ENCODE measurements at places on chromosomes 1 and 21.

GRCh38 chr21:32687643-32688345, 40.0 kb downstream of the SYNJ1 start:
- no peak for DNase-seq

DNA sequence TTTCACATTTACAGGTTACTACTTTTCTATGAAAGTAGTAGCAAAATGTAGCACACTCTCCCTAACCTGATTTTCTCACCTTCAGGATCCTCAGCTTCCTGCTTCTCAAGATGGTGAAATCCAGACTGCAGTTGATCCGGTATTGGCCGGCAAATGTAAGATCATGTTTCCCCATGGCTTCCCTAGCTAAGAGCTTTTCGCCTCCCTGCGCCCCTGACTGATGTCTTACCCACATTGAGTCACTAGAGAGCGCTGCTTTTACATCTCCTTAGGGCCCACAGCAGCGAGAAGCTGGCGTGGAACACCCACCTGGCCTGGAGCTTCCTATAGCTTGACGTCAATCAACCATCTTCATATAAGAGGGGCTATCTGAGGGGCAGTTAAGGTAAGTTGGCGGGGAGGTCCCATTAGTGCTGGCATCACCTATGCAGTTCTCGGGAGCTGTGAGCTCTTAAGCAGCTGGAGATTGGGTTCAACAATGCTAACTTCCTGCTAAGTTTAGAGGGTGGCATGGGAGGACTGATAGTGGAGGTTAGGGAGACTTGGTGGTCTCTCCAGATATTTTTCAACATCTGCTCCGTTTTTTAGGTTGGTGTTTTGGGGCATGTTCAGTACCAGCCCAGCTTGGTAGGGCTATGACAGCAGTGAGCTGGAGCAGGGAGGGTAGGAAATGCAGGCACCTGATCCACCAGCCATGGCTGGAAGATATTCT, 5.5 kb downstream of the PTPN7 start:
- peak; percentile 26 for DNase-seq

- no peak for DNase-seq
Observed at GRCh38 chr1:24107462-24108138, 4.3 kb downstream of the MYOM3 start.

DNA sequence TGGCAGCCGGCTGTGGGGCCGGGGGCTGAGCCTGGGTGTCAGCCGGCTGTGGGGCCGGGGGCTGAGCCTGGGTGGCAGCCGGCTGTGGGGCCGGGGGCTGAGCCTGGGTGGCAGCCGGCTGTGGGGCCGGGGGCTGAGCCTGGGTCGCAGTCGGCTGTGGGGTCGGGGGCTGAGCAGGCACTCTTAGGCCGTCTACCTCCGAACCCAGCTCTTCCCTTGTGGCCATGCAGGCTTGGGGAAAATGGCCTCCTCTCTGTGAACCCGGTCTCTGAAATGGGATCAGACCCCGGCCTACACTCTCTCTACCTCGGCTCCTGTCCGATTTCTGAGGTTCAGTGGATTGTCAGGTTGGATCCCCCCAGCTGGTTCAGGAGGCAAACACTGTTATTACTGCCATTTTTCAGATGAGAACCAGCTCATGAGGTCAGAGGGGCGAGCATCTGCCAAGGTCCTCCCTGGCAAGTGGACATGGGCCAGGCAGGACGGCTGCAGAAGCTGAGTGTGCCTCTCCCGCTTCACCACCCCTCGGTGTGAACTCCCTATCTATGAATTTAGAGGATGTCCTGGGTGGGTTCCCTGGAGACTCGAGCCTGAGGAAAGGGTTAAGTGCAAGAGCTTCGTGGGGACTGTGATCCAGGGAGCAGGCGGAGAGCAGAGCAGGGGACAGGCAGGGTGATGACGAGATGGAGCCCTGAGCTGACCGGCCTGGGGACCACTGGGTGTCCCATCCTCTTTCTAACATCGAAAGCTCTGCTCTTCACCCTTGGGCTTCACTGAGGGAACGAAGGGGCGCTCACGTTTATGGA, 10.9 kb upstream of the COL18A1 start:
- DNase-seq = no peak

- no peak for DNase-seq
Observed at GRCh38 chr1:213714645-213715044, 273.1 kb upstream of the PROX1 start.

- no peak for DNase-seq
Observed at GRCh38 chr1:211710566-211711314, 35.3 kb upstream of the NEK2 start.

DNA sequence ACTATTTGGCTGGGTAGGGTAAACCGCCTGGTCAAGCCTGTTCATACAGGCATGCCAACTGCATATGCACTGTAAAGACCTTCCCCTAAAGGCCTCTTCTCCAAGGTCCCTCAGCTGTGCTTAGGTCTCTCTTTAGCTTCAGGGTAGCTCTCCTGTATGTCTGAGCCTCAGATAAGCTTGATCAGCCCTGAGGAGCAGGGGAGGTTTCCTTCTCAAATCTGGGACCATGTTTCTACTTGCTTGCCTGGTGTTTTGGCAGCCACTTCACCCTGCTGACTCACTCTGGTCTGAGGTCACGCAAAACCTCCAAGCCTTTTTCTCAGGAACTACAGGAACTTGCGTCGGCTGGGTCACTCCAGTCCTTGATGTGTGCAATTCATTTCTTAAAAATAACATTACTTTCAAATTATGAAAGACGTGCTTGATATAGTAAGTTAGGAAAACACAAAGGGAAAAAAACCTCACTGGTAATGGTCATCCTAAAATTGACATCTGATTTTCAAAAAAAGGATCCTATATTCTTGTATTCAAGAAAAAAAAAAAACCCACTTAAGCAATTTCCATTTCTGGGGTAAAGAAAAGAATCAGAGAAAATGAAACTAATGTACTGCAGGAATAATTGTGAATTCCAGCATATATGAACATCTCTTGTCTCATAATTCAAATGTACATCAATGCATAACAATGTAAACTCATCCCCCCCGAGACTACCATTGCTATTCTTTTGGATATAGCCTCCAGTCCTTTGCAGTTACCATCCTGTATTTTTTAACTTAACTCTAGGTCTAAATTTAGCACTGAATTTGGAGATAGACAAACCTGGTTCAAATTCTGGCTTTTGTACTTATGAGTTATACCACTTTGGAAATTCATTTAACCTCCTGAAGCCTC, 24.8 kb upstream of the RNF19B start:
- peak; percentile 93 for DNase-seq

GRCh38 chr1:164524810-164525209, 34.2 kb upstream of the PBX1 start:
- DNase-seq = no peak

All from AG04449 (cell line).